Fibroblast of lung (primary cell): ENCODE measurements at places on chromosomes 4 and X. TPM values are rescaled to one million over a fixed set of nuclear protein-coding genes. Genes with fewer than 3 reads are reported as not detected.

DNA sequence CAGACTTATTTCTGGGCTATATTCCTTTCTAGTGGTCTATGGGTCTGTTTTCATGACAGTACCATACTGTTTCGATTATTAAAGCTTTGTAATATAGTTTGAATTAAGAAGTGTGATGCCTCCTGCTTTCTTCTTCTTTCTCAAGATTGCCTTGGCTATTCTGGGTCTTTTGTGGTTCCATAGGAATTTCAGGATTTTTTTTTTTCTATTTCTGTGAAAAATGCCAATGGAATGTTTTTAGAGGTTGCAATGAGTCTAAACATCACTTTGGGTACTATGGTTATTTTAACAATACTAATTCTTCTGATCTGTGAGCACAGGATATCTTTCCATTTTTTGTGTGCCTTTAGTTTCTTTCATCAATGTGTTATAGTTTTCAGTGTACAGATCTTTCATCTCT lies 204.3 kb upstream of the HCCS start:
- peaks cover 2% of the 10 kb centered on the region for H3K4me1 ChIP-seq
- H3K27ac ChIP-seq, result no peak overlapping the region
- peak; percentile 25 for DNase-seq
- no peaks in the 10 kb centered on the region for H3K36me3 ChIP-seq
- H3K27me3 ChIP-seq, result no peaks in the 10 kb centered on the region

- no peaks in the 10 kb centered on the region for H3K27me3 ChIP-seq
- peak overlapping the region; percentile 65 for H3K4me3 ChIP-seq
- no peak overlapping the region for H3K27ac ChIP-seq
- no peaks in the 10 kb centered on the region for H3K4me1 ChIP-seq
These were observed 518 bp upstream of the FAM241A start for GRCh38 chr4:112144546-112145325.

GRCh38 chr4:6549890-6550620 lies 24.9 kb upstream of the MAN2B2 start:
- no peaks in the 10 kb centered on the region for H3K27me3 ChIP-seq
- H3K27ac ChIP-seq, result no peak overlapping the region
- no peaks in the 10 kb centered on the region for H3K4me1 ChIP-seq
- DNase-seq, result no peak
- no peaks in the 10 kb centered on the region for H3K36me3 ChIP-seq

DNA sequence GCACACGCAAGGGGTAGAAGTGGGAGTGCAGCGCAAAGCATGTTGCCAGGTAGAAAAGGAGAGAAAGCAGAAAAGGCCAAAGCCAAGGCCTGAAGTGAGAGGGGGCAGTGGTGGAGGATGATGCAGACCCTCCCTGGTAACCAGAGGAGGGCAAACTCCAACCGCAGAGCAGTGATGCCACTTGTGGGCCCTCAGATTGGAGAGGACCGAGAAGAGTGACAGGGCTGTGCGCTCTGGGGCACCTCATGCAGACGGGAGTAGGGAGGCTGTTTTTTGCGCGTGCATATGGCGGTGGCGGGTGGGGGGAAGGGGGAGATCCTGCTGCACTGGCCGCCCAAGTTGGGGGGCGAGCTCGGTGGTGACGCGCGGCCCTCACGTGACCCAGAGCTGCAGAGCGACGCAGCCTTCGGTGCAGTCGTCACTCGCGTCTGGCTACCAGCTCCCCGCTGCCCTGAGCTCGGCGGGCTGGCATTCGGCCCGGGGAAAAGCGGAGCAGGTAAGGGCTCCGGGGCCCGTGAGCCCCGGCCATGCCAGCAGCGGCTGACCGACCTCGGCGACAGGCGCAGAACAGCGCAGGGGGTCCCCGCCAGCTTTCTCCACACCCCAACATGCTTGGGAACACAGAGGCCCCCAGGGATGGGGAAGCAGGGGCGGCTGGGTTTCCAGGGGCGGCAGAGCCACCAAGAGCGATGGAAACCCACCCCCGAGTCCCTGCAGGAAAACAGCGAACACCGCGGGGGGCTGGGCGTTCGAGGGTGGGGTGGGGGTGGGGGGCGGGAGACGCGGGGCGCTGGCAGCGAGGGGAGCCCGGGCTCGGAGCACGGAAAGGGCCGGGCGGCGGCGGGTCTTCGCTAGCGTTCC lies at the start of gene BEX3:
BEX3 (plus strand) TSS at position 421 of the 861 bp plus-strand sequence. CDS start 984 bp downstream, outside the sequence.
- H3K36me3 ChIP-seq, result no peaks in the 10 kb centered on the region
- DNase-seq, result peak; percentile 62
- H3K27me3 ChIP-seq, result no peaks in the 10 kb centered on the region
- peaks cover 2% of the 10 kb centered on the region for H3K4me1 ChIP-seq

Gene HTR2C
- total RNA-seq, result not detected in 2 replicates

DNA sequence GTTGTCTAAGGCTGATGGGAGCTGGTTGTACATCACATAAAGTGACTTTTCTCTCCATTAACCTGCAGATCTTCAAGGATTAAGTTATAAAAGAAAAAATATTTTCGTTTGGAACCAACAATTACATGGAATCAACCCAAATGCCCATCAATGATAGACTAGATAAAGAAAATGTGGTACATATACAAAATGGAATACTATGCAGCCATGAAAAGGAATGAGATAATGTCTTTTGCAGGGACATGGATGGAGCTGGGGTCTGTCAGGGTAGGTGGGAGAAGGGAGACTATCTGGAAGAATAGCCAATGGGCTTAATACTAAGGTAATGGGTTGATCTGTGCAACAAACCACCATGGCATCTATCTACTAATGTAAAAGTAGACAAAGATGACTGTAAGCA lies 313.2 kb downstream of the FSTL5 start:
- H3K4me3 ChIP-seq, result no peak overlapping the region
- no peaks in the 10 kb centered on the region for H3K27me3 ChIP-seq

DNA sequence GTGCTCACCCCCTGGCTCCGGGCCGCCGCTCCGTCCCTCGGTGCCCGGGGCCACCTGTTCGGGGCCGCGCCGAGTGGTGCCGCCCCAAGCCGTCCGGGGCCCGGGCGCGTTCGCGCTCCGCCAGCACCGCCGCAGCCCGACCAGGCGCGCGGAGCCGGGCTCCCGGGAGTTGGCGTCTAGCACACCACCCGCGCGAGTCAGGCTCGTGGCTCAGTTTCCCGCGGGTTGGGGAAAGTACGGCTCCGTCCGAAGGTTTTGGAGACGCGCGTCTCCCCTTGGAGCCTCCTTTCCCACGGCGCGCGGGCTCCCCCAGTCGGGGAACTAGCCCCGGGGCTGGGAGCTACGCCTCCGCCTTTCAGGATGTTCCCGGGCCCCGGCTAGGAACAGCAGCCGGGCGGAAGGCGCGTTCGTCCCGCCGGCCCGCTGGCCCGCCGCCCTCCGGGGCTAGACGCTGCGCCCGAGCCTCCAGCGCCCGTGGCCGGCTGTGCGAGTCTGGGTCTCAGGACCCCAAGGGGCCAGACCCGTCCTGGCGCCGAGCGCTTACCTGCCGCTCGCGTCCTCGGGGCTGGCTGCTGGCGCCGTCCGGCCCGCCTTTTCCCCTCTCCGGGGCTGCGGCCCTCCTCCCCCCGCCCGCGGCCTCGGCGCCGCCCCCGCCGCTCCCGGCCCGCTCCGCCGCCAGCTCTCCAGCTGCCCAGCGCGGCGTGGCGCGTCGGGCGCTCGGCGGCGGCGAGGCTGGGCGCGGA lies at the start of gene ADGRG2:
ADGRG2 (minus strand) TSS at position 571 of the 743 bp plus-strand sequence. CDS start 53,634 bp downstream, outside the sequence.
- no peak within 1 kb of the TSS for H3K27ac ChIP-seq
- no peaks in the 10 kb centered on the region for H3K4me1 ChIP-seq
- no peak within 1 kb of the TSS for H3K4me3 ChIP-seq
- DNase-seq, result peak; percentile 24

Gene STX18
- total RNA-seq, result 22.6 and 27.4 TPM in 2 replicates
